ENCODE measurements at places on chromosomes 2 and 18.

GRCh38 chr2:43472527-43473194, 123.2 kb downstream of the THADA start:
- no peak for DNase-seq

DNA sequence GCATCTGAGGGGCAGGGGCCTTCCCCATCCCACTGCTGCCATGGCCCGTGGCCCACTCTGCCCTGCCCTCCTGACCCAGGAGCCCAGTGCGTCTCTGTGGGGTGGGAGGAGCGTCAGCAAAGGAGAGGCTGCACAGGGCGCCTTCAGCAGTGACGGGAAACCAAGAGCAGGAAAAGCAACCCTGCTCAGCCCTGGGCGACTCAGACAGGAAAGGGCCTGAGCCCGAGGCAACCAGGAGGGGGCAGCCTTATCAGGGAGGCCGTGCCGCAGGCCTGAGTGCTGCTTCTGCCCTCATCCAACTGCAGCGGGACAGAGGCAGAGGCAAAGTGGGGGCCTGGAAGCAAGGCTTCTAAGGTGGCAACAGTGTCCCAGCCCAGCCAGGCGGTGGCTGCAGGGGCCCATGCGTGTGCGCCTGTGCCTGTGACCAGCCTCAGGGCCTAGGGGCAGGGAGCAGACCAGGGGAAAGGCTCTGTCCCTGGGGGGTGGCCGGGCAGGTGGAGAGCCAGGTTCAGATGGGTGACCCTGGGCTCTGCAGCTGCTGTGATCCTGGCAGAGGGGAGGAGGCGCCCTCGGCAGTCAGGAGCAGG, 23.3 kb upstream of the ALPI start:
- DNase-seq, result no peak

DNA sequence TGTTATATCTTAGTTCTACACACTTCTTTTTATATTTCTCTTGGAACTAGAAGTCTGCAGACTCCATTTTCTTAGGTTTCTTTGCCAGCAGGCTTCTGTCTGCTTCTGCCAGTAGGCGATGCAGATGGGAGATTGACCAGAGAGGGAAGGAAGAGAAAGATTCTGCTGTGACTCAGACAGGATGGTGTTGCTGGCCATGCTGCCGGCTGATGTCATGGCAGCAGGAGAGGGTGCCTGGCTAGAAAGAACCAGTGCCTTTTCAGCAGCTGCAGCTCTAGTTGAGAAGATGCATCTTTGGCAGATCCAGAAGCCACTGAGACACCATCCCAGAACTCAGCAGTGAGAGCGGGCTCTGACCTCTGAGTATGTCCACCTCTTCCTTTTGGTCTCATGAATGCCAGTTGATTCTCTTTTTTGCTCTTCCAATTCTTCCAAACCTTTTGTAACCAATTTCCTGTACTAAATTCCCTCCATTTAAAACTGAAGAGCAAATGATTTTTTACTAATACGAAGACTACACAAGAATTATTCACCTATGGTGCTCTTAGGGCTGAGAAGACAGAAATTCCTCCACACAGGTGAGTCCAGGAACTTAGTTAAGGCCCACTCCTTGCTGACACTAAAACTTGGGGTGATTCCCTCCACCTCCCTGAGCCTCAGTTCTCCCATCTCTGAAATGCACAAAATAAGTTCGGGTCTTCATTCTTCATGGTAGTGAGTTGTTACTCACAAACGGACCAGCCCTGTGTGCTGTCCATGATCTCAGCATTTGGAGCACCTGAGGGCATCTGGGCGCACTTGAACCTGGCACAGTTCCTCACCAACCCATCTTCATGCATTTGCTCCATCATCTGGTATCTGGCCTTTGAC, 200.7 kb downstream of the MYCN start:
- no peak for DNase-seq

- no peak for DNase-seq
Observed at GRCh38 chr18:27404855-27405254, 219.7 kb upstream of the CHST9 start.

- no peak for DNase-seq
Observed at GRCh38 chr2:1621041-1621440, 123.3 kb downstream of the PXDN start.

DNA sequence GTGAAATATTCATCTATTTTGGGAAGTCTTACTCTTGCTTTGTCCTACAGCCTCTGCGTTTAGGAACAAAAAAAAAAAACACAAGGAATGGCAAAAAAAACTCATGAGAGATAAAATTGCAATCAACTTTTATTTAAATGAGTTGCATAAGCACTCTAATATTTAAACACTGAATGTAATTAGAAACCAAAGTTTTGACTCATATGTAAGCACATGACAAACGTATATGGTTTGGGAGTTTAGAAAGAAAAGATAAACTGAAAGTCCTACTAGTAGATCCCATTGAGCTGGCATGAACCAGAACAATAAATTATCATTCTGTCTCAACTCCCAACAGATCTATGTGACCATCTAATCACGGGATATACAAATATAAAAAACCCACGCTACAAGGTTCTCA, 44.8 kb downstream of the REV1 start:
- DNase-seq, result no peak

- DNase-seq, result no peak
Observed at GRCh38 chr2:164450278-164450677, 171.0 kb downstream of the GRB14 start.

- DNase-seq, result no peak
Observed at GRCh38 chr2:236568922-236569572, 578 bp upstream of the ACKR3 start.

DNA sequence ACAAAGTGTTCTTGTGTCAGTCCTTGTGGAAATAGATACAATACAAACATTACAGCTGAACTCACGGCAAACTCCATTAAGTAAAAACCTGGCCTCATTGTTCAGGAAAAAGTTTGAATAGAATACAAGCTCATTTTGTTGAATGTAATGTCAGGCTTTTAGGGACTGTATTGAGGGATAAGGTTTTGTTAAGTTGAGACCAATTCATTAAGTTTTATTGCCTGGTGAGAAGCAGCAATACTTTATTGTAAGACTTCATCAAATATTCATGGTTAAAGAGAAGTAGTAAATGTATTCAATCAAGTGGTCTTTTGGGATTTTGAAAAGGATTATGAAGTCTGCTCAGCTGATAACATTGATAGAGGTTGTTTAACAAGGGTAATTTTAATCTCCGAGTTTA, 35.4 kb upstream of the METAP1D start:
- DNase-seq, result no peak

GRCh38 chr2:171160119-171160955, at the start of gene TLK1:
Gene TLK1 (minus strand): TSS chr2:171160893. CDS start chr2:171160428, 465 bp downstream.
- DNase-seq, result peak; percentile 55

DNA sequence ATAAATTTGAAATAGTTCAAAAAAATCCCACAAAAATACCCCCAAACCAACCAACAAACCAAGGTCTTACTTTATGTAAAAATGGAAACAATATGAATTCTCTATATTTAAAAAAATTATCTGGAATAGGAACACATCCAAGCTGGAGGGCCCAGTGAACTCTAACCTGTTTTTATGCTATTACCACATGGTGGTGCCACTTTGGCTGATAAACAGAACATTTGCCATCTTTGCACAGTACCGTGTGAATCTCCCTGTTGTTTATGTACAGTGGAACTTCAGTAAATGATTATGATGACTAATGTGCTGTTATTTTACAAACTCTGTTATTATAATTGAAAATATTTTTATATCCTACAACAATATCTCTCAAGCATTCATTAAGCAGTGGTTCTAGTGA, 145.3 kb upstream of the SMAD7 start:
- DNase-seq, result no peak

DNA sequence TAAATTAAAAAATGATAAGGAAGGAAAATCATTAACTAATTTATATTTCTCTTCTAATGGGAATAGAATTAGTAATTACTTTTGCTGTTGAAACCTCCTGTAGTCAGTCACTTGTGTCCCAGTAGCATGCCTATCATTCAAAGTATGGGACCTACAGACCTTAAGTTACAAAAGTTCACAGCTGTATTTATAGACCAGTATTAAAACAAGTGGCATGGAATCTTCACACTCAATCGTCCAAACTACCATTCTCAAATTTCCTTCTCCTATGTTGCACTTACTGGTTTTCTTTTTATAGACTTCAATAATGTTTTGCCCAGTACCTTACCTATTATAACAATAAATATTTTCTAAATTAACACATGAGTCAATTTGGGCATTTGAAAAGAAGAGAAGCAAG, 639.9 kb downstream of the ERBB4 start:
- no peak for DNase-seq

DNA sequence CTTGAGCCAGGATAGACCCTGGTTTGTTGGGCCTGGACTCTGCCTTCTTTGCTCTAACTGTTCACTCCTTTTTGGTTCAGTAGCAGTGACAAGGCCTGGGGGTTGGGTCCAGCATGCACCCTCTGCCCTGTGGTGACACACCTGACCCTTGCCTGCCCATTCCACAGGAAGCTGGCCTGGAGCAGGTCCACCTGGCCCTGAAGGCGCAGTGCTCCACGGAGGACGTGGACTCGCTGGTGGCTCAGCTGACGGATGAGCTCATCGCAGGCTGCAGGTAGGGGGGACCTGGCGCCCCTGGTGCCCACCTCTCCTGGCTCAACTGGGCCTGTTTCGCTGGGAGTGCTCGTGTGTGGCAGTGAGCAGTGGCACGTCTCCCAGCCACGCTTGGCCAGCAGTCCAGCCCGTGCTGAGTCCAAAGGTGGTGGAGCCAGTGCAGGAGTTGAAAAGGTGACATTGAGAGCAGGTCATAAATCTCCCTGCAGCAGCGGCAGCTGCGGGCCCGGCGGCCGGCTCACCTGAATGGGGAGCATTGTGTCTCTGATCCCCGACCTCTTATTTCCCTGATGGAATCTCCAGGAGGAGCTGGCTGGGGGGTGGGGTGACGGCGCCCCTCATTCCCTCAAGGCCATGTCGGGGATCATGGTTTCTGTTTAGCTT, 102.6 kb downstream of the DYSF start:
- no peak for DNase-seq

DNA sequence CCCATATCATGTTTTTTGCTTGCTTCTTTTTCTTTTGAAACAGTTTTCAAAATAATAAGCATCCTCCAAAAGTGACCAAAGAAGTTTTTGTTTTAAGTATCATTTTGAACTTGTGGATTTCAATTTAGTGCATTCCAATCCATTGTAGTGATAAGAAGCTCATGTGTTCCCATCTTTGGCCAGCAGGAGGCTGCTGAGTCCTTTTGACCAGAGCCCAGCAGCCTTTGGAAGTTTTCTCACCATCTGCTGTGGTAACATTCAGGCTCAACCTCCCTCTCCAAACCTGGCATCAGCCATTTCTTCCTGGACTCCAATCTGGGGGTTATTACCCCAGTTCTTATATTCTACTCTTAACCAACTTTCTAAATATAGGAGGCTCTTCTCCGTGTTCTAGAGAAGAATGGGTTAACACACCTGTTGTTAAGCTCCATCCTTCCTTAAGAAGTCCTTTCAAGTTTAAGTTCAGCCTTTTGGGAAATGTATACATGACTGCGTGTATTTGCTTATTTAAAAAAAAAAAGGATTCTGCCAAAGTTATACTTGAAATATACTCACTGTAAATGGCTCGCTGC, 39.0 kb upstream of the MAL start:
- no peak for DNase-seq

GRCh38 chr2:23924589-23925359, 2.1 kb downstream of the ATAD2B start:
- no peak for DNase-seq

DNA sequence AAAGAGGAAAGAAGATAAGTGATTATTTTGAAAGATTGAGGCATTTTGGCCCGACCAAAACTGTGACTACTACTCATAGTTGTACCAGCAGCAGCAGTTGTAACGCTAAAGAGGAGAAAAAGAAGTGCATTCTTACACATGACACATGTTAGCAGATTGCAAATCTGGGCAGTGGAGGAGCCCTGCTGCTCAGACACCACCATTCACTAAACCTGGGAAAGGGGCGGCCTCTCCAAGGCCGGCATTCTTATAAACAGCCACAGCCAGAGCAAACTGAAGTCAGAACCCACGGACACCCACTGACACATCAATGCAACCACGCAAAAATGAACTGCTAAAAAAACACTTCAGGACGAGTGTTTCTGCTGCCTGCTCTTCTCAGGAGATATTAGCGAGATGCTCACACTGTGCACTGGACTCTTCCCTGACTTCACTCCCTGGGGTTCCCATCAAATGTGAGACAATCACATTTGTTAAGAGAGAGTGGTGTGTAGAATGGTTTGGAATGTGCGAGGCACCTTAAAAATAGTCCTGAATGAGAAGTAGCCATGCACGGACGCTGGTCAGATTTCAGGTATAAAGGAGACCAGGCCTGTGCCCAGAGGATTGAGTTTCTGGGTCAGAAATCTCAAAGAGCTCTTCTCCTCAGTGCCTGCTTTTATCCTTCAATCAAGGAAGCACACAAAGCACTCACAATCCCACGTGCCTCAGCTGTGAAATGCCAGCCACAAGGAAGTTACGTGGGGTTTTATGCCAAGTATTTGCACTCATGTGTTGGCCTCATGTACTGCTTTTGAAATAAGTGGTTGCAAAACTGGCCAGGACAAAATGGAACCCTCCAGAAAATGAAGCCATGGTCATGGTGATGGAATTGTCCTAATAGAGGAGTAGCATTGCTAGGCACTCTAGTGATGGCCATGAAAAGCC, 83.4 kb downstream of the MTCL1 start:
- DNase-seq, result no peak

GRCh38 chr2:101427240-101427639, 39.9 kb upstream of the CREG2 start:
- no peak for DNase-seq

DNA sequence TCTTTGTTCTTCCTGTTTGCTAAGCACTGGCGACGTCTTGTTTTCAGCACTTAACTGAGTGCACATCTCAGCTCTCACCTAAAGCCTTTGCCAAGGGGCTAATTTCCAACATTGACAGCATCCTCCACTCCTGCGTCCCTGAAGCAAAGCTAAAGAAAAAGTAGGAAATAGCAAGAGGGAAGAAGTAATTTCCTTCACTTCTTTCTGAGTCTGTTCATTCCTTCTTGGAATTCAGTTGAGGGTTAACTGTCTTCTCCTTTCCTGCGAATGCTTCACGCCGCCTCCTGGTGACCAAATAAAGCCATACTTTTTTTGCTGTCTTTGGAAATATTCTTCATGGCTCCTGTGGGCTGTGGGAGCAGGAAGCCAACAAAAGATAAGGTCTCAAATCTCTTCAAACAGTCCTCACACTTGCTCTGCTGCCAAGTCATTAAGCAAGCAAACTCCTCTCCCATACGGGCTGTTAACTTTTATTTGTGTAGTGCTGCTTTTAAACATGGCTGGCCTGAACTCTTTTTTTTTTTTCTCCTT, 100.9 kb downstream of the DPP10 start:
- no peak for DNase-seq

DNA sequence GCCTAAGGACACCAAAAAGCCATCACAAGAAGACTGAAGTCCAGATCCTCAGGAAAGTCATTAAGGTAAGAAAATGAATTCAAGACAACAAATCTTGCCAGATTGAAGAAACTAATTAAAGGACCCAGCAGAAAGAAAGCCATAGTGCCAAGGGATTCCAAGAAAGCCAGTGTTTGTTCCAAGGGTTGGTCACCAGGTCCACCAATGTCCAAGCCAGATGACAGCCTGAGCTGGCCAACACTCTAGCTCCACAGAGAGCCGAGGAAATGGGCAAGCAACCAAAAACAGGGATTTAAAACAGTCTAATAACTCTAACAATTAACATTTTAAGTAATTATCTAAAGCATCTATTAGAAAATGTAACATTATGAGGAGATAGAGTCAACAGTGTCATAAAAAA, 49.2 kb downstream of the DNER start:
- no peak for DNase-seq
